ENCODE measurements at places on chromosomes 12 and 14.

DNA sequence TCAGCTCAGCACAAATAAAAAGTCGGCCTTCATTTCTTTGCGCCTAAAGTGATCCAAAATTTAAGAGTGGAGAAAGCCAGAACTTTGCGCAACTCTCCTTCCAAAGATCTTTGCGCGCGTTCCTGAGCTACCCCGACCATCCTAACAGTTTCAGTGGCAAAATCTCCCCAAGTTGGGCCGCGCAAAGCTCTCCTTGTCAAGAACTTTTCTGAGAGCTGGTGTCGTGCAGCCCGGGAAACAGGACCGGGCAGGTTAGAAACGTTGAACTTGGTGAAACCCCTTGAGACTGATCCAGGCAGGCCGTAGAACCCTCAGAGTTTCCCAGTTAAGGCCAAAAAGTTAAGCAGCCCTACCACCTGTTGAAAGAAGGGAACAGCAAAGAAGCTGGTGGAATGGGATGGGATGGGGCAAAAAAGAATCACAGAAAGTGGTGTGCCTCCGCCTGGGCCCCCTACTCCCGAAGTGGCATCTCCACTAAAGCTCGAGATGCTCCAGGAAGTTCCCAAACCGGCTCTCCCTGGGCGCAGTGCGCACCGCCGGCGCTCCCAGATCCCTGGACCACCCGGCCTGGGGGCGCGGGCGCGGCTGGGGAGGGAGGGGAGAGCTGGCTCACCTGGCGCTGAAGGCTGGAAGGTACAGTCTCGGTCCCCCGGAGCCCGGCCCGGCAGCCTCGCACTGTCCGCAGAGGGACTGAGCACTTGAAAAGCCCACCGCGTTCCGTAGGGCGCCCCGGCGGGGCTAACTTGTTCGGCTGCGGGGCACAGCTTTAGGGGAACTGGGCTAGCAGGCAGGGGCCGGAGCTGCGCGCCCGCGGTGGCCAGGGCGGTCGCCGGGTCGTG lies 768 bp downstream of the DBX2 start:
- no peak for DNase-seq

DNA sequence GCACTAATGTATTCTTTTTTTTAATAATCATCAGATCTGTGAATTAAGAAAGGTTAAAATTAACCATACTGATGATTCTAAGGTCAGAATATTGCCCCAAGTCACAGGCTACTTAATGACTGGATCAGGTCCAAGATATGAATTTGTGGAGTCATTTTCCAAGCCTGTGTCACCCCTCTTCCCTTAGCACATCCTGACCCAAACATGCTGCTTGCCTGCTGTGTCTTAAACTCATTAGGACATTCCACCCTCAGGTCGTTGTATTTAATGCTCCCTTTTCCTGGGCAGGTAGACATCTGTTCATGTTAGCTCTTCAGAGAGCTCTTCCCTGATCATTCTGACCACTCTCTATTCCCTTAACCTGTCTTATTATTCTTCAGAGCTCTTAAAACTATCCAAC lies 463.5 kb upstream of the PDE3A start:
- DNase-seq: no peak

GRCh38 chr12:18130851-18131250 lies 40.9 kb upstream of the RERGL start:
- no peak for DNase-seq

GRCh38 chr12:108839018-108839889 lies 18.1 kb downstream of the SSH1 start:
- no peak for DNase-seq

DNA sequence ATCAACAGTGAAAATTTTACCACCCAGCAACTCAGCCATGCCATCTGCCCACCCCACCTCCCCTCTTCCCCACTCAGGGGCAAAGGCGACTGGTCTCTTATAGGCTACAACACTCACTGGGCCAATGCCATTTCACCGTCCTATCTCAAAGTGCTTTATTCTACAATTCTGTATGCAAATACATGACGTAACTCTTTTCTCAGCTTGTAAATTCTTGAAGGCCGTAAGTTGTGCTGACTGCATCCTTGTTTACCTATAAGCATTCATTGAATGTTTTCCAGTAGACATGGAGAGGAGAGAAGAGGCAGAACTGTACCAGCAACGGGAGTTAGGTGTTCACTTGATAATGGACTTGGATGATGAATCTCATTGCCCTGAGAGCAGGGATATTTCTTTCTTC lies 15.6 kb downstream of the BCL2L14 start:
- no peak for DNase-seq

GRCh38 chr12:95787274-95787818 lies 3.2 kb downstream of the NTN4 start:
- no peak for DNase-seq

DNA sequence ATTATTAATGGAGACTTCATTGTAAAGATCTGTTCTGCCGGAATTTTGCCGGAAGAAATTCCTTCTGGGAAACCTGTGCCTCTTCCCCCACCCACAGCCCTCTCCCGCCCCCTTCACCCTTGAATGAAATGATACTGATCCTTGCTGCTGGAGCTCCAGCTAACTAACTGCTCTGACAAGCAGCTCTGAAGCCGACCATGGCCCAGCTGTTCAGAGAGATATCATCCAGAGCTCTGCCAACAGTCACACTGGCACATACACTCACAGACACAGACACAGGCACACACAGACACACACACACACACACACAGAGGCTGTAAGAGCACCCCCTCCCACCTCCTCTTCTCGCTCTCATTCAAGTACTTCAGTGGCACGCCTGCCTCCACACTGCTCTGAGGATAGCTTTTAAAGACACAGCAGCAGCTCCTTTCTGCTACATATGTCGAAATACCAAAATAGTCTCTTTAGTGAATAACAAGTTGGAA lies 88.6 kb downstream of the R3HDM2 start:
- no peak for DNase-seq

DNA sequence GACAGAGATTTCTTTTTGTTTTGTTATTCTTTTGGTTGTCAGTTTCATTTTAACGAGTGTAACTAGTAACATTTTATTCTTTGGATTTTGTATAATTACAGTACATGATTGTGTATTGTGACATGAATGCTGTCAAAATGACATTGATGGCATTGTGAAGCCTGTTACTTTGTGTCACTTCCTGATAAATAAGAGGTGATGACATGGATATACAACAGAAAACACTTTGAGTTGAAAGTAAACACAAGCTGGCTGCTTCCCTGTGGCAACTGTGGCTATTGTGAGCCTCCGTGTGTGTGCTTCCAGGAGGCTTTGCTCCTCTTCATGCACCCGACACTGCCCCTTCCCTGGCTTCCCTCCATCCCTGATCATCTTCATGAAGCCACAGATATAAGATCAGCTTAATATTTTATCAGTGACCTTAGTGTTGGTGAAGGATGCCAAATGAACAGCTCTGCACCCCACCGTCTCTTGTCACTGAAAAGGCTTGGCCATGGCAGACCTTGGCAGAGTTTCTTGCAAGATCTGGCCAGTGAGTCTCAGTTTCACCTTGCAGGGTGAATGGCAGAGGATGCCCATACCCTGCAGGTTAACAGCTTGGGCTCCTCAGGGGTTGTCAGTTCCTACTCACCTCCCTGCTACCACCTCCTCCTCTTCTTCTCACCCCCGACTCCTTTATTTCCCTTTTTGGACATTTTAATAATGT lies 191.9 kb downstream of the EPS8 start:
- no peak for DNase-seq

DNA sequence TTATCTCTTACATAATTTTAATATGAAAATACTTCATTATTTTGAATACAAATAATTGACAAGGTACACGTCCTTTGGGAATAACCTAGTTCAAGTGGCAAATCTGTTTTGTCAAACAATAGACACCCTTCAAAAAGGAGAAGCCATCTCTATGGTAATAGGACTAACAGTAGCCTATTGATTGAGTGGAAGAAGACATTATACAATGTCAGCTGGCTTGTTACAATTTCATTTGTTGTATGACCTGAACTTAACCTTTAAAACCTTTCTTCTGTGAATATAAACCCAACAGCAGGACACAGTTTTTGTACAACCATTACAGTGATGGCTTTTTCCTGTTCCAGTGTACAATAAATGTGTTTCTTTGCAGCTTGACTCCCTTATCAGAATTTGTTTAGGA lies 8.1 kb downstream of the TMEM260 start:
- no peak for DNase-seq

- DNase-seq: no peak
Observed at GRCh38 chr12:105705765-105706164, 375.3 kb downstream of the C12orf75 start.

- DNase-seq: no peak
Observed at GRCh38 chr12:3336606-3337311, 154.2 kb upstream of the PRMT8 start.
